ENCODE measurements at places on chromosomes 2 and 18.

DNA sequence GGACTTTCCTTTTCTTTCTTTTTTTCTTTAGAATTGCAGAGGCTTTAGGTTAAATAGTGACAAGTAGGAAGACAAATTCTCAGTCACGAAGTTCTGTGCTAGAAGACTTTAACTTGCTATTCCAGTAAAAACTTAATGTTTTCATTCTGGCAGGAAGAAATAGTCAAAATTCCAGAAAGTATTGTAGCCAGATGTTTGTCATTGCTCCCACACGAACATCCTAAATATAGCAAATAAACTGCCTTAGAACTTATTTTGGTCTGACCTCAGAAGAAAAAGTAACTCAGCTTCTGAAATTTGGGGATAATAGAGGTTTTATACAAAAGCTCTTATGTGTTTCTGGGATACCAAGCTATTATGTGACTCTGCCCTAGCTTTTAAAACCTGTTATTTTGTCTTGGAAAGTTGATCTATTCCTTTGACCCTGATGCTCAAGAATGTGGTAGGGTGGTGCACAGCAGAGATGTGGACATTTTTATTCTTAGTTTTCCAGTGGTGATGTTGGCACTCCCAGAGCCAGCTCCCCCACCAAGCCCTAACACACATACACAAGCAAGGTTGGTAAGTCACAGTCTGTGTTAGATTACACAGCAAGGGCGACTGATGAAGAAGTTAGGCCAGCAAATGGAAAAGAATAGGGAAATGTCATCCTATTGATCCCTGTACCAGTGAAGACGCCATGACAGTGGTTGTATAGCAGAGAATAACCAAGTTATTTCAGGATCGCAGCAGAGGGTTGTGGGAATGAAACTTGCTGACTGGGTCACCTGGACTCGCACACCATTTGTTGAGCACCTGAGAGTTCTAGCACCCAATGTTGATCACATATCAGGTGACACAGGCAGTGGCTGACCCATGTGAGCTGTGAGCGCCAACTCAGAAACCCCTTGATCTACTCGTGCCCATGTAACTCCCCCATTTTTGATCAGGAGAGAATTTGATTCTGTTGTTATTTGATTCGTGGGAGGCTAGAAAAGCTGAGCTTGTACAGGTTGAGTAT lies 23.7 kb downstream of the FARP2 start:
- no peak for DNase-seq

GRCh38 chr2:129439406-129440302 lies 539.8 kb upstream of the RAB6C start:
- DNase-seq = no peak

DNA sequence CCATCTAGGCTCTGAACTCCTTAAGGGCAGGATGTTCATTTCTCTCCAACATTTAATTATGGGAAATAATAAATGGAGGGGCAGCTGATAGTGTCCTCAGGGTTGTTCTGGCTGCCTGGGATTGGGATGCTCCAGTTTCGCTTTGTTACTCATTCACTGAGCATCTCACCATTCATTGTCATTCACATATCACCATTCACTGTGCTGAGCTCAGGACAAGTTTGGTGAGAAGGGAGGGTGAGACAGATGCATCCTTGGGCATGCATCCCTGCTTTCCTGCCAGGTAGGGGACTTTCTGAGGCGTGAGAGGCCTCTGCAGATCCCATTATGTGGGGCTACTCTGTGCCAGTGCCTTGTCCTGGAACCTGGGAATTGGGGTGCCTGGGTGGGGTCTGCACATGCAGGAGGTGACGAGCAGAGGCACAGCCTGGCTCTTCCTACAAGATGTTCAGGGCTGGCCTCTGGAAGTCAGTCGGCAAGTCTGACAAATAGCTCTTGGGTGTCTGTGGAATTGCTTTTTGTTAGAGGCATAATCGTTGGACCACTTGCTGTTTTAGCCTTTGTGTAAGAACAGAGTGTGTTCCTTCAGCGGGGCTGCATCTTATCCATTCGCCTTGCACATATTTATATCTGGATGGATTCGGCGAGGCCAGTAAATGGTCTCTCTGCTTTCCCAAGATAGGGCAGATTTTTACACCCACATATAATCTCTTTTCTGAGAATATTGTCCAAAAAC lies 323.2 kb upstream of the THSD7B start:
- no peak for DNase-seq

DNA sequence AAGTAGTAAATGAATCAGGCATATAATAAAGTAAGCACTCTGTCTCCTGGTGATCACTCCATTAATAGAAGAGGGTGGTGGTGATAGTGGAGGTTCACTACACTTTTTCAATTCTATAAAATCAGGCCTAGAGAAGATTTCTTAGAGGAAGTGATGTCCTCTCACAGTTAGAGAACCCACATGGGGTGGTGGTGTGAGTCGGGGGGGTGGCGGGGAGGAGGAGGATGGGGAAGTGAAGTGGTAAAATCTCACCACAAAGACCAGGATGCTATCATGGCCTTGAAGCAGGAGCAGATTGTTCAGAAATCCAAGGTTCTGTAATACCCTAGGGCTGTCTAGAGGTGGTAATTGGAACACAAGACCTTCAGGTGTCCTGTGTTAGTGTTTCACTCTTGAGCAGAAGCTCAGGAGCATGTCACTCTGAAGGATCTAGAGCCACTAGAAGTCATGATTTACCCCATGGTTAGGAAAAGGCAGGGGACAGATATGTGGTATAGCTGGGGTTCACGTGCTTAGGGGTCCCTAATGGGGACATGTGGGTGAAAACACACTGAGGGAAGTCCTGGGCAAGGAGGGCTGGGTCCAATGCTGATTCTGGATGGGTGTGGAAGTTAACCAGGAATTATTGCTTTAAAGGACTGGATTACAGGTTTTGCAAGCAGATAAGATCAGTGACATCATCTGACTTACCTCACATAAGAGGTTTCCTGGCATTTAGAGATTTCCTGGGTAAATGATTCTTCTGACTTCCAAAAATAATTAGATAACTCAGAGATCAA lies 31.0 kb downstream of the RNF125 start:
- no peak for DNase-seq

GRCh38 chr2:48912110-48912509 lies 156.6 kb upstream of the LHCGR start:
- no peak for DNase-seq

- DNase-seq = no peak
These were observed 120.3 kb upstream of the LYPD1 start for GRCh38 chr2:132790207-132790785.

DNA sequence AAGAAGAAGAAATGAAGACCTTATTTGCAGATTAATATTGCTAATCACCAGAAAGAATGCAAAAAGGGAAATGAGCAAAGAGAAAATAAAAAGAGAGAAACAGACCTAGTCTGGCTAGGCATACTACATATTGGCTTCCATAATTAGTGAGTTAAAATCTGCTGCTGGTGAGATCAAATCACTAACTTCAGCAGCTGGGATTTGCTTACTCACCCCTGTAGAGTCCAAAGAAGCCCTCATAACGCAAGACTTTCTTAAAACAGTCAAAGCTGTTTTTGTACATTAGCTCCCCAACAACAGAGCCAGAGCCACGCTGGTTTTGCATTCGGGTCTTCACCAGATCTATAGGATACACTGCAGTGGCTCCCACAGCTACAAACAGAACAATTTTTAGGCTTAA lies 80.9 kb downstream of the SLC25A12 start:
- no peak for DNase-seq

DNA sequence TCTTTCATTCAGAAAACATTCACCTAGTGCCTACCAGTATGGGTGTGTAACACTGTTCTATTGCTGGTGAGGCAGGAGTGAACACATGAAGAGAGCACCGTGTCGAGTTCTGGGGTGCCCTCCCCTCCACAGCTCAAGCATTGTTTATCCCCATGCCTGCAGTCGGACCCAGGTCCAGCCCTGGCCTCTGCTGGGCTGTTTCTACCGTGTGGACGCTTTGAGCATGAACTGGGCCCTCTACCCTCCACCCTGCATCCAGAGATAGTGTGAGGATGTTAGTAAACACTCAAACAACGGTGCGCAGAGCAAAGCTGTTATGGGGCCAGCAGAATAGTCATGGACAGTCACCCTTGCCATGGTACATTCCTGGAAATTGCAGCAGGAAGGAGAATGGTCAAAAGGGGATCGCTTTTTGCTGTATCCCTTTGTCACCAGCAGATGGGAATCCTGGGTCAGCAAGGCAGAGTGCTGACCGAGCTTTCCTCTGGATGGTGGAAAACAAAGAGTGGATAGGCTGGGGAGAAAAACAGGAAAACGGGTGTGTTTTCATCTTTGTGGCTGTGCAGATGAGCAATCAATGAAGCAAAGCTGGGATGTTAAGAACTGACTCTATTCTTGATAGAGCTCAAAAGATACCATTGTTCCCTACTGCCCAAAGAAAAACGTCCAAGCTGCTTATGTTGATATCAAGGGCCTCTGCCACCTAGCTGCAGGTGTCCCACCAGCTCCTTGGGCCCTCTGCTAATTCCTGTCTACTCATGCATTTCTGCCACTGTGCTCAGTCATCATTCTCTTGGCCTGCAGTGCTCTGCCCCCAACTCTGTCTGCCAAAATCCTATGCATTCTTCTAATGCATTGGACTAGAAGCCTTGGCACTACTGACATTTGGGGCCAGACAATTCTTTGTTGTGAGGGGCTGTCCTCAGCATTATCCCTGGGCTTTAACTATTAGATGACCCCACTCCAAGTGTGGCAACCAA lies 38.7 kb downstream of the REEP1 start:
- no peak for DNase-seq

- DNase-seq = no peak
These were observed 183.4 kb upstream of the MEIS1 start for GRCh38 chr2:66251573-66251972.

DNA sequence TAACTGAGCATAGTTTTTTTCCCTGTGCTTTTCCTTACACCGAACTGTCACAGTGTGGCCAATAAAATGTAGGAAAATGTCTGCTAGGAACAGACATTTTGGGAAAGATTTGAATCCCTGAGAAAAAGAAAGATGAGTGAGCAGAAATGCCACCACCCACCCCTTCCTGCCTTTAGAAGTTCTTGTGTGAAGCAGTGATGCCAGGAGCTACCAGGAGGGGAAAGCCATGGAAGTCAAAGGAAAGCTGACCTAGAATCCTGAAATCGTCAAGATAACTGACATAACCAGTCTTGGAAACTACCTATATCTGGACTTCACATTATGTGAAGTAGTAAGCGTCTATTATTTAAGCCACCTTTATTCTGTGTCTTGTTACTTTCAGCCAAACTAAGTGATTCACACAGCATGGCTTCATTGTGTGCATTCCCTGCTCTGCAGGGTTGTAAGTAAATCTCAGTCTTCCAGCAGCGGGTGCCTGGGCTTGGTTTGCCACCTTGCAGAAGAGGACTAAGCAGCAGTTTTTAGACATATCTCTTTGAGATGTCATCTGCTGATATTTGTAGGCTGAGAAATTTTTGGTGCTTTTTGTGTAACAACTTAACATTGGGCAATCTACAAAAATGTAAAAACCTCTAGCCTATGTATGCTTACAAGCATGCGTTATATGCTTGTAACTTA lies 11.2 kb upstream of the SPRED2 start:
- DNase-seq = no peak

GRCh38 chr2:217150236-217150635 lies 290.4 kb upstream of the TNP1 start:
- no peak for DNase-seq

GRCh38 chr2:27471961-27472360 lies 17.6 kb downstream of the IFT172 start:
- no peak for DNase-seq

DNA sequence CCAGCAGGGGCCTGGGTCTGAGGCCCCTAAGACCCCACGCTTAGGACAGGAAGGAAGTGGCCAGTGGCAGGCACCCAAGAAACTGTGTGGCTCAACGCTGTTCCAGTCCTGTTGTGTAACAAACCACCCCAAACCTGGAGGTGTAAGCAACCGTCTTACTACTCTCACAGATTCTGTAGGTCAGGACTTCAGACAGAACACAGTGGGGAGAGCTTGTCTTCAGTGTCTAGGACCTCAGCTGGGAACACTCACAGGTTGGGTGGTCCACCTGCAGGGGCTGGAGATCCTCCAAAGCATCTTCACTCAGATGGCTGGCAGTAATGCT lies 123.0 kb downstream of the KLHL29 start:
- DNase-seq = no peak

GRCh38 chr2:132424526-132425121 lies 8.0 kb downstream of the GPR39 start:
- no peak for DNase-seq

DNA sequence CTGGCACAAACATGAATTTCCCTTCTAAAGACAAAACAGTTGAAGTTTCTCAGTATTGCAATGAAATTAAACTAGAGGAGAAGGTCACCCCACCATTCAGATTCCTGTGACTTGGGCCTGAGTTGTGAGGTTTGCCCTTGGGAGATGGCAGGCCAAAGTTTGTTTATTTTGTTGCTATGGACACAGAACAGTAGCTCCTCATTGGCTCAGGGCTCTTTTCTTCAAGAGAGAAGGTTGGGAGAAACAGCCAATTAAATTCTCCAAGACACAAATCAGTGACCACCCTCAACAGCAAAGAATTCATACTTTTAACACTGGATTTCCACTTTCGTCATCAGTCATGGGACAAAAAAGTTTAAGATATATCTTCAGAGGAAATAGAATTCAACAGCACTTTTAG lies at the start of gene FLACC1:
TSS of gene FLACC1 (minus strand) at position 125 of the 400 bp plus-strand sequence. CDS start 5,941 bp downstream, outside the sequence.
- DNase-seq = no peak

GRCh38 chr18:78883501-78883900 lies 96.1 kb upstream of the SALL3 start:
- DNase-seq = no peak

GRCh38 chr2:216694082-216694825 lies 1.1 kb downstream of the IGFBP5 start:
- no peak for DNase-seq

Data from stimulated activated CD4-positive, alpha-beta T cell treated with anti-CD3 and anti-CD28 coated beads, TNF-alpha, amount 100 ng/mL, for 1 hour (primary cell).